ENCODE measurements at places on chromosomes 5 and 9. TPM values are rescaled to one million over a fixed set of nuclear protein-coding genes. Genes with fewer than 3 reads are reported as not detected.

PCDHB7 gene
- 0.20 TPM for total RNA-seq

AIF1L gene
- 63.3 TPM for total RNA-seq

GPR151 gene
- not detected for total RNA-seq

- ATAC-seq: peak; percentile 77
Measured at GRCh38 chr5:172110921-172111851, 76.8 kb downstream of the STK10 start.

- ATAC-seq: no peak
Measured at GRCh38 chr5:94969174-94969573, 315.7 kb downstream of the MCTP1 start.

DNA sequence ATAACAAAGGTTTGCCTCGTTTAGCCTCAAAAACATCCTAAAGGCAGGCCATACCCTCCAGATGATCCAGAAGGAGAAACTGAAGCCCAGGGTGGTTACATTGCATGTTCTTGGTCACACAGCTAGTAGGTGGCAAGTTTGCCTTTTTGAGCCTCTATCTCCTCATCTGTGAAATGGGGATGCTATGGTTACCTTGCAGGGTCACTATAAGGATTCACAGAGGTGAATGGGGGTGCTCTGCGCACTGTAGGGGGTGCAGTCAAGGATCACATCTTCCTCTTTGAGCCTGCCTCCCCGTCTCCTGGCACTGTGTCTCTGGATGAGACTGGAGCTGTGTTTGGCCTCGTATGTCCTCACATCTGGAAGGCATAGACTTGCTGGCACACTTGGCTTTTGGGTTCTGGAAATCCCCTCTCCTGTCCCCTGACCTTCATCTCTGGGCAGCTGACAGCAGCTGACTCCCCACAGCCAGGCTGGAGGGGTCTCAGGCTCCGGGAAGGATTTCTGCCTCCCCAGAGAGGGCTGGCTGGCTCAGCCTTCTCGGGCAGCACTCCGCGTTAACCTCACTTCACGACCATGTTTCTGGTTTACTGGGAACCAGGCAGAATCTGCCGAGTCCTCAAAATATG, 167.7 kb downstream of the RGS3 start:
- ATAC-seq: no peak

GRCh38 chr5:180914646-180915045, 15.7 kb downstream of the BTNL8 start:
- no peak for ATAC-seq

DNA sequence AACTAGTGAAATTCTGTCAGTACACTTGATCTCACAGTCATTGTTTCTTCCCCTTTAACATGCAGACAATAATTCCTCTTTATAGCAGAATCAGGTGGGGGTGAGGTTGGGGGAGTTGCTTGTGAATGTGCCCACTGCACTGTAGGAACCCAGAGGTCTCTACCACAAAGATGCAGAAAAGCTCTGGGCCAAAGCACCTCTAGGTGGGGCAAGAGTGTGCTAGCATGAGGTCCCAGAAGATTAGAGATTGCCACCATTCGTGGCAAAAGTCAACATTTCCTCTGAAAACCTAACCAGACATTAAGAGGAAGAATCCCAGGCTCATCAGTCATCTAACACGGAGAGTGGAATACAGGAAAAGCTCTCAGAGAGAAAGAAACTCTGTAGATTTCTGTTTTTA, 74.5 kb downstream of the PTCD2 start:
- no peak for ATAC-seq

Data from esophagus mucosa (tissue), 1 donor.